ENCODE measurements at places on chromosomes 7 and 10. TPM values are rescaled to one million over a fixed set of nuclear protein-coding genes. Genes with fewer than 3 reads are reported as not detected.

NODAL gene
- not detected for total RNA-seq

KNDC1 gene
- 0.85 TPM for total RNA-seq

FKBP6 gene
- not detected for total RNA-seq

TUBAL3 gene
- not detected for total RNA-seq

BLNK gene
- total RNA-seq, result not detected

SPDYE2 gene
- total RNA-seq, result not detected

CYP17A1 gene
- total RNA-seq, result not detected

NYAP1 gene
- 0.19 TPM for total RNA-seq

TET1 gene
- 4.2 TPM for total RNA-seq

VGF gene
- under 0.01 TPM for total RNA-seq

Measured in regular cardiac myocyte (primary cell).